ENCODE measurements at places on chromosomes 12 and 14.

DNA sequence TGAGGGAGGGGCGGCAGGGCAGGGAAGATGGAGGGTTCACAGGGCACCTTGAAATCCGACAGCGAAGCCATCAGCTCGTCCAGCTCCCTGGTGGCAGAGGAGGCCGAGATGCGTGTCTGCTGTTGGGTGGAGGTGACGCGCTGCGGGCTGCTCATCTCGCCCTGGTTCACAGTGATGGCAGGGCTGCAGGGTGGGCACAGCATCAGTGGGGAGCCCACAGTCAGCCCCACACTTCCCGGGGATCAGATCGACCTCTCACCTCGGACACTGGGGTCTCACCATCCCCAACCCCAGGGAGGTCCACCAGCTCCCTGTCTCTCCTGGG is 20.6 kb upstream of the RPLP0 start:
- DNase-seq = no peak

GRCh38 chr12:57039016-57039798 is 10.7 kb downstream of the MYO1A start:
- DNase-seq = no peak

DNA sequence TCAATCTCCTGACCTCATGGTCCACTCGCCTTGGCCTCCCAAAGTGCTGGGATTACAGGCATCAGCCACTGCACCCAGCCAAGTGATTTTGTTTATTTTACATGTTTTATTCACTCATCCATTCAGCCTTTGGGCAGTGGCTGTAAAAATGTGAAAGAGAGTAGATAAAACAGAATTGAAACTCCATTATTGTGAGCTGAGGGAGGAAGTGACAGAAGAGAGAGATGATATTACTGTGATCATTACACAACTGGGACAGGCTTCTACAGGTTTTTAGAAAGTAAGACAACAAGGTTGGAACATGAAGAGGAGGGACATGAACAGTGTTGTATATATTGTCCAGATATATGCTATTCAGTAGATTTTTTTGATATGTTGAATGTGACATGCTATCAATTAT is 25.0 kb downstream of the CREBL2 start:
- no peak for DNase-seq

- DNase-seq = no peak
These were observed 104.2 kb upstream of the ABCD2 start for GRCh38 chr12:39723831-39724230.

DNA sequence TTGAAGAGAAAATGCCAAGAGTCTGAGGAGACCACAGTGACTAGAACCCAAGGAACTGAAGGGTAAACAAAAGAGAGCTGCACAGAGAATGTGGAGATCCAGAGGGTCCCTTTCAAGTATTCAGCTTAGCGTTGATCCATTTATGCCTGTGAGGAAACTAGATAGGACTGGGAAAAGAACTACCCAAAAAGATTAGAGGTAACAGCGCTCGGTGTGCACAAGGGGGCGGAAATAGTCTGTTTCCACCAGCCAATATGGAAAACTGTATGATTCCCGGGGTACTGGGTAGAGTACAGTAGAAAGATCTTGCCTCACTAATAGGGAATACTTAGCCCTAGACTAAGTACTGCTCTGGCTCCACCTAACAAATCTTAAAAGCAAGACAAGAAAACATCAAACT is 135.5 kb downstream of the DPF3 start:
- no peak for DNase-seq

- no peak for DNase-seq
These were observed 640.7 kb downstream of the DIO2 start for GRCh38 chr14:79570648-79571047.

- no peak for DNase-seq
These were observed 4.3 kb upstream of the PAPLN start for GRCh38 chr14:73232984-73233383.

DNA sequence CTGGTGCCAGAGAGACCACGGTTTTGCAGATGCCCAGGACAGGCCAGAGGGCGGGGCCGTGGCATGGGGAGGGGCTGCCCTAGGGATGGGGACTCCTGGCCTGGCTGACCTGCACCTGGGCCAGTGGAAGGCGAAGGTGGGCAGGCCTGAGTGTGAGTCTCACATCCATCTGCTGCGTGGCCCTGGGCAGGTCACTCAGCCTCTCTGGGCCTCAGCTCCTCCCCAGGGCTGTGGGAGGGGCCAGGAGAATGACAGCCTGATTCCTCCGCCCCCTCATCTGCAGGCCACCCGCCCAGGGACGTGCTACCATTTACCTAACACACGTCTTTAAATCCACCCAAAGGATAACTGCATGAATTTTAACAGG is 90.9 kb downstream of the GALNT9 start:
- DNase-seq = no peak

- DNase-seq = peak; percentile 60
These were observed 221.9 kb downstream of the PELI2 start for GRCh38 chr14:56339855-56340701.

GRCh38 chr12:1047898-1048660 is 57.1 kb downstream of the ERC1 start:
- DNase-seq = no peak

DNA sequence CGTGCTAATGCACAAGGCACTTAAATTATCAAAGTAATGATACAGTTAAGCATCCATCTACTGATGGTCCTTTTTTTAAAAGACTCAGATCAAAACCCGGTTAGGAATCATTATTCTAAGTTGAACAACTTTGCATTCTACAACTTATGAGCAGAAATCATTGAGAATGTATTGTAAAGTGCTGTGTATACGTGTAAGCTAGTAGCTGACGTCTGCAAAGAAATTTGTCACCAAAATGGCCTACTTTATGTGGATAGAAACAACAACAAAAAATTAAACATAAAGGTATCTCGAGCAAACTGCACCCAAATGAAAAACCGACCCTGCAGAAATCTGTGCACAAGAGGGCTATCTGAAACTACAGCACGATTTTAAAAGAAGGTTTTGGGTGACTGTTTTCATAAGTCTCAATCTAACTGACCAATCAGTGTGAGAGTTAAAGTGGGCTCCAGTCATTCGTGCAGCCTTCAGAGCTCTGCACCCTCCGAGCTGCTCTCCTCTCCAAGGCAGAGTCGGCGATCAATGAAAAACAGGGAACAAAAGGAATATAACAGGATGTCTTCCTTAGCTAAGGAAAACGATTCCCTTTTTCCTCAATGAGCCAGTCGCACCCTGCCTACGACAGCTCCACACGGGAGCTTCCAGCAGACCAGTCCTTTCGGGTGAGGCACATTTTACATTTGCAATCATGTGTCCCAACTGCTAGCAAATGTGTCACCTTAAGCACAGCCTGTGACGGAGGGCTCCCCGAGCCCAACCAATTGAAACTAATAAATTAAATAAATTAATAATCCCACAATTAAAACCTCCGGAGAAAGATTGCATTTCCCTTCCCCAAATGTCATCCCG is 200.7 kb upstream of the FOXN3 start:
- DNase-seq = peak; percentile 14

- DNase-seq = no peak
These were observed 133.8 kb downstream of the BCAT1 start for GRCh38 chr12:24815114-24815423.

- DNase-seq = no peak
These were observed 38.2 kb upstream of the INF2 start for GRCh38 chr14:104650981-104651875.

DNA sequence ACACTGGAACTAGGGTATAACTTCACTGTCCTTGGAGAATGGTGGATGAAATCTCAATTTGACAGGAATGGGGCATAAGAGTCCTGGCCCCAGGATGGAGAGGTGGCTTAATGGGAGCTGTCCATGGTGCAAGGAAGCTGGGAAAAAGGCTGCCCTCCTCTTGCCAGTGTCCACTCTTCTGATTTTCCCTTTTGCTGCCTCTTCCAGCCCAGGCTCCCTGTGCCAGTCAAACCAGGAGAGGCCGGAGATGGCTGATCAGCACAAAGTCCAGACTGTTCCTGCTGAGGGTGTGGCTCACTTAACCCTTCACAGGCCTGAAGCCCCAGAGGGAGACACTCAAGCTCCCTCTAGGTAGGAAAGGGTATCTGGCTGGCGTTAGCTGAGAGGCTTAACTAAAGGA is at the start of gene MYO1A:
Gene MYO1A (minus strand): TSS at position 240 of the 400 bp plus-strand sequence. CDS start 1,806 bp downstream, outside the sequence.
- DNase-seq = no peak

GRCh38 chr12:52125476-52125900 is 46.0 kb downstream of the SMIM41 start:
- no peak for DNase-seq

GRCh38 chr12:94637390-94638113 is 12.8 kb downstream of the TMCC3 start:
- DNase-seq = no peak

- no peak for DNase-seq
These were observed 84.0 kb downstream of the LRP6 start for GRCh38 chr12:12182703-12183365.

DNA sequence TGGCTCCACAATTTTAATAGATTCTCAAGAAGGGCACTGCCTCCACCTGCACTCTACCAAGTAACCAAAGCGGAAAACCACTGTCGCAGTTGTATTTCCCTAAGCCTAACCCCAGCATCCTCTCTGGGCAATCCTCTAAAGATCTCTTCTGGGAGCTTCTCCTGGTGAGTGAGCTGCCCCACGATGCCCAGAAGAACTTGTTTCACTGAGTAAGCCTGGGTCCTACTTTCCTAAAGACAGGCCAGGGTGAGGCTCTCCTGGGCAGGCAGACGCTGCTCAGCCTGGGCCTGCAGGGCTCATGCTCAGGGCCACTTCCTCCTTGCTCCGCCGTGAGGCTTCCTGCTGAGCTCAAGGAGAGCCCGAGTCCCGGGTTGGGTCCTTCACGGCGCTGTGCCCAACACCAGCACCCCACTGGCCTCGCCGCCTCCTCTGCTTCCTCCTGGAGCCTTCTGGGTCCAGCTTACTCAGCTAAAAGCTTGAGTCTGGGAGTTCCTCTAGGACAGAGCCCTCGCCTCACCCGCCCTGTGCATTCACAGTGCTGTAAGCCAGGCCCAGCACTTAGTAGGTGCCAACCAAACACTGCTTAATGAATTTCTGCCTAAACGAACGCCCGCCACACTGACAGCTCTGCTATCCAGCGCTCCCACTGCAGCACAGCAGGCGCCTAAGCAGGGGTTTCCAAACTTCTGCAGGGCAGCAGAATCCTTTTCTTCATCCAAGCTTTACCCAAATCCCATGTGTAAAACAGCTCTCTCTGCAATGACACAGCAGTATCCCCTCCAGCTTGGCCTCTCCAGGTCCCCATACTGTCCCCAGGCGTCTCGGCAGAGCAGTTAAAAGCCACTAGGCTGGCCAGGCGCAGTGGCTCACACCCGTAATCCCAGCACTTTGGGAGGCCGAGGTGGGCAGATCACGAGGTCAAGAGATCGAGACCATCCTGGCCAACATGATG is 5.7 kb downstream of the RAB35 start:
- no peak for DNase-seq

DNA sequence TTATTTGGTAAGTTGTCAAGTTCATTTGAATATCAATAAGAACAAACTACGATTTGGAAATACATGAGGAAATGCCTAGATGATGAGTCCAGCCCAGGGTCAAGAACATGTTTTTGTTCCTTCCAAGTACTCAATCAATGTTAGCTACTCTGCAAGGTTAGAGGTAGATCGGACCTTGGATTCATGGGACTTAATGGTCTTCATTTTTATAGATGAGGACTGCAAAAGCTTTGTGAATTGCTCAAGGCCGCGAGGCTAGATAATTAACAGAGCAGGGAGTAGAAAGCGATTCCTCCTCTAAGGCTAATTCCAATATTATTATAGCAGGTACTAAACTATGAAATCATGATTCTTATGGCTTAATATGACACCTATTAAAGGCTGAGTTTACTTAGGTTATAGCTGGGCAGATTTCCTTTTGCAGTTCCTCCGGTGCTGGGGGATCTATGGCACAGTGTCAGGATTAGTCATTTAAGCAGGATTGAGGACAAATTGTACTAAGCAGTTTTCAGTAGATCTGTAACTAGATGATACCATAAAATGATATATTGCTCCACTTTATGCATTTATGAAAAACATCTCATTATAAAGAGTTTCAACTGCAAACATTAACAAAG is 19.8 kb downstream of the NR1H4 start:
- DNase-seq = no peak

DNA sequence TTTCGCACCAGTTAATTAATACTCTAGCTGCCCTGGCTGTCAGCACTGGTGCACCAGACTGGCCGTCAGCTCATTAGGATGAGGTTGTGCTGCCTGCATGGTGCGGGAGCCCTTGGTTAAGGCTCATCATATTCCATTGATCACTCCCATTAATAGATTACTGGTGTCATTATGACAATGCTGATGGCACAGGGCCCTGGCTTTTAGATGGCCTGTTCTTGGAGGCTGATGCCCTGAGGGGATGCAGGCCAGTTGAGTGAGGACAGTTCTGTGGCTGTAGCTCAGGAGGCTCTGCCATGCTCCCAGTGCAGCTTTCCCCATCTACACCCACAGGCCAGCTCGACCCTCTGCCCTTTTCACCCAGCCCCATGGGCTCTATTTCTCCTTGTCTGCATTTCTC is 126.6 kb downstream of the PRMT8 start:
- DNase-seq = no peak

DNA sequence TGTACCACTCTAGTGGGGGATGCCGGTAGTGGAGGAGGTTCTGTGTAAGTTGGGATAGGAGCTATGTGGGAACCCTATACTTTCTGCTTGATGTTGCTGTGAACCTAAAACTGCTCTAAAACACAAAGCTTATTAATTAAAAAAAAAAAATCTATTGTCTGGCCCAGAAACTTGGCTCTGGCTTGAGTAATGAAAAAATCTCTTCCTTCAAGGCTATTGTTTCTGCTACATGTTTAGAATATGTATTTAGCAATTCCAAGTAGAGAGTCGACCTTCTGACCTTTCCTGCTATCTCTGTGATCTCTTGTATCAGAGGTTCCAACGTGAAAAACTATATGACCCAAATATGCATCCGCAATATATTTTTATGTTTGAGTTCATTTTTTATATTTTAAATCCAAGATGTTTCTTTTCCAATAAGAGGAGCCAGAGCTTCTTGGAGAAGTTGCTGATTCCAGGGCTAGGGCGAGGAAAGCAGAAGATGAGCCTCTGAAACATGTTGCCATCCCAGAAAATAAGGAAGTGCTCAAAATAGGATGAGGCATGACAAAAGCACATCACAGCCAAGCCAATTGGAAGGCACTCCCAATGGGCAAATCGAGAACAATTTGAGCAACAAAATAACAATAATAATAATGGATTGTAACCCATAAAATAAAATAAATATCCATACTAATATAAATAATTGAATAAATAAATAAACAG is 184.6 kb upstream of the TMEM260 start:
- DNase-seq = no peak

DNA sequence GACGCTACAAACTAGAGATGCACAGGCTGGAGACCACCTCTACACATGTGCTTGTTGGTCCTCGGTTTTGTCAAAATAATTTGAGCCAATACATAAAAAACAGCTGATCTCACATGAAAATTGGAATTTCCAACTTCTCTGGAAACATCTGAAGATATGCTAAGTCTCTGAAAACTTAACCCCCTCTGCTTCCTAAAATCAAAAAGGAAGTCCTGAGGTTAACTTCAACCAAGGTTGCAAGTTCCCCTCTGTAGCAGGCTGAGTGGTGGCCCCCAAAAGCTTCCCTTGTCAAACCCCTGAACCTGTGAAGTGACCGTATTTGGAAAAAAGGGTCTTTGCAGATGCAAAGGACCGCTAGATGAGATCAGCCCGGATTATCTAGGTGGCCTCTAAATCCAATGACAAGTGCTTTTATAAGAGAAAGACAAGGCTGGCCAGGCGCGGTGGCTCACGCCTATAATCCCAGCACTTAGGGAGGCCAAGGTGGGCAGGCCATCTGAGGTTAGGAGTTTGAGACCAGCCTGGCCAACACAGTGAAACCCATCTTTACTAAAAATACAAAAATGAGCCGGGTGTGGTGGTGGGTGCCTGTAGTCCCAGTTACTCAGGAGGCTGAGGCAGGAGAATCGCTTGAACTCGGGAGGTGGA is 32.0 kb upstream of the VPS37B start:
- DNase-seq = no peak

GRCh38 chr14:28707814-28708213 is 58.8 kb upstream of the FOXG1 start:
- no peak for DNase-seq

Measured in RPMI8226 (cell line).